ENCODE measurements at places on chromosomes 6 and 20.
A peak's percentile ranks its signal among the peaks of the same experiment; 100 is the strongest.

- DNase-seq: no peak
Observed at GRCh38 chr6:142361345-142361744, 59.5 kb downstream of the ADGRG6 start.

DNA sequence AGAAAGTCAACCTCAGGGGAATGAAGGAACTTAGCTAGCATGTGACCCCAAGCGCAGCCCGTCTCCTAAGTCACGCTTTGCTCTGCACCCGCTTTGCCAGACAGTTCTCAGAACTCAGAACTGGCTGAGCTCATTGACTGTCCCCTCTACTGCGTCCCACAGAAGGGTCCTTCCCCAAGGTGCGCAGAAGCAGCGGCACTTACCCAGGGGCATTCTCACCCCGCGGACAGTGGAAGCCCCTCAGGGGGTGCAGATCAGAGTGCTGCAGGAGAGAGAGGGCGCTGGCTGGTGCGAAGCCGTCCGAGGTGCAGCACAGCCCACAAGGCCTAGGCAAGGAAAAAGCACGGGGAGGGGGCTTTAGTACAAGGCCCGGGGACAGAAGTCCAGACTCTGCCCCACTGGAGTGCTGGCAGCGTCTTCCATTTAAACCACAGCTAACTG, 807 bp downstream of the SNHG17 start:
- peak; percentile 58 for DNase-seq

GRCh38 chr20:19508449-19508848, 249.6 kb upstream of the RIN2 start:
- no peak for DNase-seq

DNA sequence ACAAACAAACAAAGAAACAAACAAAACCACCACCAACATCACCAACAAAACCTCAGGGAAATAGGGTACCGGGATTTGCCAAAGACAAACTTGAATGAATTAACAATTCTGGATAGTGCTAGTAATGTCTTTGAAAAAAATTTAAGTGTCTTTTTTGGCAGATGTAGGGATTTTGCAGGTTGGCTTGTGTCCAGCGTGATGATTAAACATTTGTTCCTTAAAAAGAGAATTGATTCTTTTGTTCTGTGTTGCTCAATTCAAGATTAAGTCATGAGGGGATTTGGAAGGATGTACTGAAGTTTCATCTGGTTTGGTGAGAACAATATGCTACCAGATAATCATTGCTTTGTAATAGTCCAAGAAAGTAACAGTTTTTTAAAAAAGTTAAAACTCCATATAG, 125.1 kb upstream of the HS3ST5 start:
- DNase-seq: no peak

- no peak for DNase-seq
Observed at GRCh38 chr6:115896538-115897129, 164.1 kb downstream of the FRK start.

DNA sequence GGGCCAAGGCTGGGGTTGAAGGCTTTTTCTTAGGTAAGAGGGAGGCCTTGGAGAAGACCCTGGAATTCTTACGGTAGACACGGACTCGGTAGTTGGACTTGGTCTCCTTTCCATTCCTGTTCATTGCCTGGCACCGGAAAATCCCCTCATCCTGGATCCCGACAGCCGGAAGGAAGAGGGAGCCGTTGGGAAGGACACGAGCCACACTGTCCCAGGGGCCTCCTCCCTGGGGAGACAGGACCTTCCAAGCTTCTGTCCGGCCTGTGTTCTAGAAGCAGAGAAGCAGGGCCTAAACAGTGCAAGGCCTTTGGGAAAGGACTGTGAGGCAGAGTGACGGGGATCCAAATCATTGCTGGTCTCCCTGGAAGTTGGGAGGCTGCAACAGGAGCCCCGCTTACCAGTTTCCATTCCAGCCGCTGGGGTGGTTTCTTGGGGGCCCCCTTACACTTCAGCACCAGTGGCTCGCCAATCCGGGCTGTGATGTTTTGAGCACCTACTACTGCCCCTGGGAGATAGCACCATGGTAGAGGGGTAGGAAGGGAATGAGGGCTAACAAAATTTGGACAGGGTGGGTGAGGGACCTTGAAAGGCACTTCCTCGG, 470 bp downstream of the AGER start:
- no peak for DNase-seq

DNA sequence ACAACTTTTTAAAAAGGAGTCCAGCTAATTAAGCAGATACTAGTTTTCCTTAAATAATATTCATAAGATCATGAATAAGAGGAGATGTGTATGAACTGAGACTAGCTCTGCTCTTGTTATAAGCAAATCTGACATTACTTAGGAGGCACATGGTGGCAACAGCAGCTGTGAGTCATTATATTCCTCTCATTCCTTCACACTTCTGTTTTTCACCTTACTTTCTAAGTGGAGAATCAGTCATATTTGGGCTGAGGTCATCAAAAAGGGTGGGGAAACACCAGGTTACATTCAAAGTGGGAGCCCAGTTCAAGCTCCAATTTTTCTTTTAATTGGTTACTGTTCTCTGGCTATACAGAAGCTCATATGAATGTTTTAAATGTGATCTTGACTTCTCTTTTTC, 6.0 kb upstream of the RIPPLY2 start:
- DNase-seq: no peak

DNA sequence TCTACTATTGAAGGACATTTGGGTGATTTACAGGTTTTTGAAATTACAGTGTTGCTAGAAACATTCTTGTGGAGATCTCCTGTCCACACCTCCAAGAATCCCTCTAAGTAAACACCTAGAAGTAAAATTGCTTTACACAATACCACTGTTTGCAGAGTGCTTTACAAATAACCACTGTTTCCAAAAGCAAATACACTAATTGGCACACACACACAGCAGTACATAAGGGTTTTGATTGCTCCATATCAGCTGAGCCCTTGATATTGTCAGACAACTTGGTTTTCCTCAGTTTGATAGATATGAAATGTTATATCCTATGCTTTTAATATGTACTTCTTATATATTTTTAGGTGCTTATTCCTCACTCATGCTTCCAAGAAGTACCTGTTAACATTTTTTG, 6.3 kb downstream of the HMGN4 start:
- DNase-seq: no peak

- no peak for DNase-seq
Observed at GRCh38 chr6:134223796-134224420, 94.0 kb downstream of the SGK1 start.

DNA sequence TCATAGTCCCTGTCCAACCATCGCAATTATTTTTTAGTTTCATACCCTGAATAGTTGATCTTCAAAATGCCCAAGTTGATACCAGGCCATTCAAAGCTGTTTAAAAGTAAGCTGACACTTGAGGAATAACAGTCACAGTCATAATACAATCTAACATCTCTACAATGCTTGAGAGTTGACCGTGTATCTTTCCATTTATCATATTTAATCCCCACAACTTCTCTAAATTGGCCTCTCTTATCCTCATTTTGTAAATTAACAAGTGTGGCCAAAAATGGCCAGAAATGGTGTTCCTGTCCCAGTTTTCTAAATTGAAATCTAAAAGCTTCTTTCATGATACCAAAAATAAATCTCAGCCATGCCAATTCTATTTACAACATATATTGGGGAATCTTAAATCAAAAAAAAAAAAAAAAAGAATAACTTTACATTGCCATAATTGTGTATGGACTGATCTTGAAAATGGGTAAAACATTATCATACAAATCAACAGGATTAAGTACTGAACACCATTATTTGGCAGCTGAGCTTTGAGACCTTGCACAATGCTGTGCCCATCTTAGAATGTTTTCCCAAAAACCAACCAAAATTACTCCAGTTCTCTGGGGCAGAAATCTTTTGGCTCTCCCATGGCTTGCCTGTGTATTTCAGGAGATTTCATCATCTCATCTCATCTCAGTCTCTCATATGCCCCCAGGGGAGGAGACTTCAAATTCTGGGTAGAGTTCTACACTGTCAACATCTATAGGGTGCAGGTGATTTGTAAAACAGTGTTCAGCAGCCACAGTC, 448.7 kb upstream of the JARID2 start:
- DNase-seq: no peak

DNA sequence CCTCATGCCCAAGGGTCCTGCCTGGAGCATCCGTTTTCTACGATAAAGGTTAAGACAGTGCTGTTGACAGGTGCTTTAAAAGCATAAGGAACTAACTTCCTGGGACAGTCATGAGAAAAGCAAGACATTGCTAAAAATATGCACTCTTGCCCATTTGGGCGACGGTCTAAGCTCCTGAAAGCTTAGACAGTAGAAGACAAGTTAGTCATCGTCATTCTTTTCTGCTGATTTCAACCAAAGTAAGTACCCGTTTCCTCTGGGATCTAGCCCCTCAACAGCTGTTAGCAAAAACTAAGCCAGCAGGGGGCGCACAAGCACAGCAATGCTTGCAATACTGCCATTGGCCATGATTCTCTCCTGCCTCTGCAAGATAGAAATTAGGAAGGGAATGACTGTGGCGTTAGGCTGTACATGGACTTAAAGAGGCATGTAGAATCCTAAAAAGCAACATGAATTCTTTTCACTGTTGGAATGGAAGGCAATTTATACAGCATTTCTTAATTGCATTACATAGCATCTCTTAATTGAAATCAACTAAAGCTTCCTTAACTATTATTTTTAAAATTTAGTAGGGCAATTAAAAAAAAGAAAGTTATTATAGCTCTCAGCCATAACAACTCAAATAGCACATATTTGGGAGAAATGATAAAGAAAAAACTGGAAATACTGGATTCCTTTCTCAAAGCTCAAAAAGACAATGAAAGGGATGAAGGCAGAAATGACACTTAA, 147.8 kb upstream of the RALGAPA2 start:
- peak; percentile 63 for DNase-seq

DNA sequence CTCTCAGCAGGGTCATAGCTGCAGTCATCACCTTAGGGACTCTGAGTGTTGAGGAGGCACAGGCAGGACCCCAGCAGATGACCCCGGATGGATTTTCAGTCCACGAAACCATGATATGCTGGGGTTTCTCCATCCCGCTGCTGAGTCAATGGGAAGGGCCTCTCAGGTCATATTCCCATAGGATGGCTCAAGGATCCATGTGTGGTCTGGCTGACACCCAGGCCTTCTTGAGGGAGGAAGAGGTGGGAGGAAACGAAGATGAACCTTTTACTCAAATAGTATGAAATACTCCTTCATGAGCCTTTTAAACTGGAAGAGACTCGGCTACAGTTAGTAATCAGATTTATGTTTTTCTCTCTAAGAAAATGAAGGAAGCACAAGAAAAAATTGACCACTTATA, 10.3 kb upstream of the RALY start:
- no peak for DNase-seq

- no peak for DNase-seq
Observed at GRCh38 chr20:61595216-61595615, 343.2 kb downstream of the CDH4 start.

DNA sequence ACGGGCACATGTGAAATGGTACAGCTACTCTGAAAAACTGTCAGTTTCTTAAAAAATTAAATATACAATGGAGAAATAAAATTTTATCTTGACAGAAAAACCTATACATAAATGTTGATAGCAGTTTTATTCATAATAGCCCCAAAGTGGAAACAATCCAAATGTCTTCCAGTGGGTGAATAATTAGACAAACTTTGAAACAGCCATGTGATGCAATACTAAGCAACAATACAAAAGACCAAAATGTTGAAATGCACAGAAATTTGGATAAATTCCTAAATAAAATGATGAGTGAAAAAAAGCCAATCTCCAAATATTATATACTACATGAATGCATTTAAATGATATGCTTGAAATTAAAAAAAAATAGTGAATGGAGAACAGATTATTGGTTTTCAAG, 523.1 kb downstream of the HTR1B start:
- DNase-seq: no peak

DNA sequence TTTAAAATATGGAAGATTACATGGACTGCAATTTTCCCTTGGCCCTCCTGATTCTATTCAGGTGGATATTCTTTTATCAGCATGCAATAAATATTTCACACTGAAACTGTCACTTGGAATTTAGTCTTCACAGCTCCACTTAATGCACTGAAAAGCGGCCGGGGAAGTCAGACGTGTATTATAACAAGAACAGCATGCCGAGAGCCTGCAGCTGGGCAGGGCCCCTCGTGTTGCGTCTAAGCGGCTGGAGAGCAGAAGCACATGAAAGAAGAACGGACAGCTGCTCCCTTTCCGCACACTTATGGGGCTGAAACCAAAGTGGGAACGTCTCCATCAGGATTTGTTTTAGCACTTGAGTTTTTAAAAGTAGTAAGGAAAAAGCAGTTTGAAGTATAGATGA, 57.2 kb downstream of the LYRM4 start:
- DNase-seq: no peak

DNA sequence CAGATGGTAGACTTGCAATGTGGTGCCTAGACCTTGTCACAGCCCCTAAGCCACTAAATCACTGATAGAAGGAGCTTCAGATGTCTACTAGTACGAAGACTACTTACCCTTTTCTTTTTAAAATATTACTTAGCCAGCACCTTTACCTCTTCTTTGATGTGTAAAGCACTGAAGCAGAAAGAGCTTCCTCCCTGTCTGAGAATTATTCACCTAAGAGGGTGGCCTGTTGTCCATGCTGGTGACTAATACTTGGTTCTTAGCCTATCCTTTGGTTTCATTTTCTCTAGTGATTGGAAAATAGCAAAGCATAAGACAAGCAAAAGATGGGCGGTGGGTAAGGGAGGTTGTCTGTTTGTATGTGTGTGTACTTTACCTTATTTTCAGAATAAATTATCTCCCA, 794.6 kb downstream of the TFAP2A start:
- DNase-seq: no peak

- DNase-seq: no peak
Observed at GRCh38 chr6:33993091-33993490, 152.8 kb downstream of the GRM4 start.

DNA sequence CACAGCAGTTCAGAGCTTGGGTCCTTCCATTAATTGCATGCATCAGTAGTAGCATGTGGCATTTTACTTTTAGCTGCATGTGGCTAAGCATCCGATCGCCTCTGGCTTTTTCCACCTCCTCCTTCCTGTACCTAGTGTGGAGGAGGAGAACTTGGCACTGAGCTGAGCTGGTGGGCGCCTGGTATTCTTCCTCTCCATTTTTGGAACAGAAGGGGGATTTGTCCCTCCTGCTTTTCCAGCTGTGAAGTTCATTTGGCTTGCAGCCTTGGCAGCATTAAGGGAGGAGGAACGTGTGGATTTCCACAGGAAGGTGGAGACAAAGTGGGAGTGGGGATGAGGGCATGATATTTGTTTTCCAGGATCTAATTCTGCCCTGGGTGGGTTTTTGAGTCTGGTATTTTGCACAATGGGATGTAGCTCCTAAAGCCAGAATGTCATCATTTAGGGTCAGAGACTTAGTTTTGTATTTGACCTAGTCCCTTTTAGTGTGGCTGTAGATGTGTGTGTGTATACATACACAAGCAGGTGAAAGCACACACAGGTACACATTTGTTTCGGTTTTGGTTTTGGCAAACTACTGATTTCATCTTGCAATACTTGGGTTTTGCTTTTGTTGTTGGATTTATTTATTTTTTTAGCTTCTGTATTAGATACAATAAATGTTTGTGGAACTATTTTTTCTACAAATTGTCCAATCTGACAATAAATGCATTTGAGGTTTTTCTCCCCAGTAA, 90.0 kb downstream of the SASH1 start:
- DNase-seq: no peak

DNA sequence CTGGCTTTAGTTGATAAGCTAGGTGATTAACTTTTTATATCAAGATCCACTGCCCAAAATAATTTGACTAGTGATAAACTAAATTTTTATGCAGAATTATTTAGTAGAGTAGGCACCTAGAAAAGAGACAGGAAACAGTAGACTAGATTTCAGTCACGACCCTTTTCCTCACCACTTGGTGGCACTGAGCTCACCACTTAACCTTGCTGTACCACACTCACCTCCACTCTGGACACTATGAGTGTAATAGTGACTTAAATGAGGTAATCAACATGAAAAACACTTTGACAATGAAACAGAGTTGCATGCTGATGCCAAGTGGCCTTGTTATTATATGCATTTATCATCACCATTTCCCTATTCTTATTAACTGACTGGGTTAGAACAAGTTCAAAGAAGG, 730.4 kb downstream of the KIF16B start:
- no peak for DNase-seq
